Fibroblast of gingiva (primary cell): ENCODE measurements at places on chromosomes 12 and 14.

GRCh38 chr14:104085032-104085888 lies at the start of gene ASPG:
Gene ASPG, plus strand, starts transcription at chr14:104085700. Its CDS starts 71 bp downstream, at chr14:104085771.
- DNase-seq, result no peak

DNA sequence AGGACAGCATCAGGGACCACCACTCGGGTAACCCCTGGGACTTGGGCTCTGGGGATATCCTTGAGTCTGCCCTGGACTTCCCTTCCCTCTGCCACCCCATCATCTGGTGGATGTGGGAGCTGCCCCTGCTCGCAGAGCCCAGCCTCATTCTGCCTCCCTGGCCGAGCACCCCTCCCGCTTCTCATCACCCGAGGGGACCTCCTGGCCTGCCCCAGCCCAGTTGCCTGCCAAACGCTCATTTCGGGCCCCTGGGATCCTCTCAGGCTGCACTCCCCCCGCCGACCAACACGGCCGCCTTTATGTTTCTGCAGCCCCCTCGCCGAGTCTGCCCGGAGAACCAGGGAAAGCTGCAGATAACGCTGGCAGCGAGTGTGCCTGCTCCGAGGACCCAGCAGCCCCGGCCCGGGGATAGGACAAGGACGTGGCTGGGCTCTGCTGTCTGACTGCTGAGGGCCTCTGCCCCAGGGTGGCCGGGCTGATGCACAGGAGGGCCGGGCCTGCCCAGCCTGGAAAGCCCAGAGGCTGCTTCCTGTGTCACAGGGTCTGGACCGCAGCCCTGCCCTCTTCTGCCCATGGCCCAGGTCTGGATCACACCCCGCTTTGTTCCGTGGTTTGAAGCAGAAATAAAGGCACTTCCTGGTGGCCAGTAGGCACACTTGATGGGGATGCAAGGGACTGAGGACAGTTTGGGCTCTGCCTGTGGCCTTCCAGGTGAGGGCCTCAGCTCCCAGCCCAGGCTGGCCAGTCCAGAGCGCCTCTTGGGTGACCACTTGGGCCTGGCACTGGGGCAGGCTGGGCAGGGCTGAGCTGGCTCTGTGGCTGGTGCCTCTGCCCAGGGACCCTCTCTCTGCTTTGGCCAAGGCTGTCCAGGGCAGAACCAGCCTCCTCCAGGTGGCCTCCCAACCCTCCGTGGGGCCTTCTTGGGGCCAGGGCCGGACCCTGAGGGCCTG lies 4.9 kb upstream of the EXOC3L4 start:
- no peak for DNase-seq

DNA sequence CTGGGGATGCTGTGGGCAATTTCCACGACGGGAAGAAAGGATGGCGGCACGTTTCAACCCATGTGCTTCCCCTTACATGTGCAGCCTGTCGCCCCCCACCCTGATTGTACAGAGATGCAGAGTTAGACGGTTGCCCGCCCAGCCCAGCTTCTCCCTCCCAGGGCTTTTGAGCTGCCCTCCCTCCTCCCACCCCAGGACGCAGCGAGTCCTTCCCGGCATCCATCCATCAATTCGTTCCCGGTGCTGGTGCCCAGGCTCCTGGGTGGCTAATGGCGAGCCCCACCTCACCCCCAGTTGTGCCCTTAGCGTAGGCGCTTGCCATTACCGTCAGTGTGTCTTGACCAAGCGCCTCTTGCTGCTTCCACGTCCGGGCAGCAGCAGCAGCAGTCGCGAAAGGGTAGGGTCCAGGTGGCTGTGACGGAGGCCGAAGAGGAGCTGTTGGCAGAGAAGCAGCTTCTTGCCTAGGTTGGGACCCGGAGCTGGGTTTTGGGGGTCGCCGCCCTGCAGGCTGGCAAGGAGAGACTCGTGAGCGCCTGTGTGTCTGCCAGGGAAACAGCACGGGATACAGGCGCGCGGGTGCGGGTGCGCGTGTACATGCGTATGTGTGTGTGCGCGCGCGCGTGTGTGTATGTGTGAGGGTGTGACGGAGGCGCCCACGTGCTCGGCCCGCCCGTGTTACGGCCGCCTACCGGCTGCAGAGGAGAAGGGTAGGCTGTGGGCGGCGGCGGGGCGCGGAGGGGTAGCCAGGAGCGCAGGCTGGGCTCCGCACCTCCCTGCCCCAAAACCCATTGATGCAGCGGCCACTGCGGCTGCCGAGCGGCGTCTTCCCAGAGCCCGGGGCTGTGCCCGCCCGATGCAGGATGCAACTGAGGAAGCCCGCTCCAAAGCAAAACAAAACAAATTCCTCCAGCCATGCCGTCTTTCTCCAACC lies at the start of gene SLC6A15:
Gene SLC6A15, minus strand, starts transcription at position 602 of the 931 bp plus-strand sequence. CDS start 20,679 bp downstream, outside the sequence.
- DNase-seq, result peak; percentile 96

DNA sequence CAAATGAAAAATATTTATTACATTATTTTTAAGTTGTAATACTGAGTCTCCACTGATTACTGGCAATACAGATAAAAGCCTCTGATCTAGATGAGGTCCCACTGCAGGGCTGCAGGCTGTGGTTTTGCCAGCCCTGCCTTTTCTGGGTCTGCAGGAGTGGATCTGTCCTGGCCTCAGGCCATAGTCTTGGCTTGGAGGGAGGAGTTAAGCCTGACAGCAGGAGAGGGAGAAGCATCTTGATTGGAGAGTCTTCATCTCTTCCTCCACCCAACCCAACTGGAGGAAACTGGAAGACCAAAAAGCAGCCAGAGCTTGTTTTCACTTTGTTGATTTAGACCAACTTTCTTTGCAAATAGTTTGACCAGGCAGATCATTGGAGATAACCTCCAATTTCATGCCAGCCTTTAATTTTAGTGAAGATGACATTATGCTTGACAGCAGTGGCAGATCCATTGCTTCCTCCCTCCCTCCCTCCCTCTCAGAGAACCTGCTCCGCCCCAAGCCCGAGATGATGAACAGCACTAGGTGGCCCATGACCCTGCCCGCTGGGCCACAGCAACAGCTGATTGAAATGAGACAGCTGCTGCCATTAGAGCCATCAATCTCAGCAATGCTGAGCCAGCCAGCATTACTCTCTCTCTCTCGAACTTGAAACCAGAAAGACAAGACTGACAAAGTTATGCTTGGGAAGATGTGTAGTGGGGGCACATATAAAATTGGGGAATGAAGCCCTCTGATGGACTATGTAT lies 222.4 kb downstream of the GLT1D1 start:
- no peak for DNase-seq

- no peak for DNase-seq
Measured at GRCh38 chr14:103848175-103849077, 1.1 kb upstream of the PPP1R13B start.

GRCh38 chr14:62308891-62309290 lies 546.7 kb downstream of the SNAPC1 start:
- no peak for DNase-seq

- DNase-seq, result no peak
Measured at GRCh38 chr12:130204541-130204953, 42.3 kb downstream of the FZD10 start.

DNA sequence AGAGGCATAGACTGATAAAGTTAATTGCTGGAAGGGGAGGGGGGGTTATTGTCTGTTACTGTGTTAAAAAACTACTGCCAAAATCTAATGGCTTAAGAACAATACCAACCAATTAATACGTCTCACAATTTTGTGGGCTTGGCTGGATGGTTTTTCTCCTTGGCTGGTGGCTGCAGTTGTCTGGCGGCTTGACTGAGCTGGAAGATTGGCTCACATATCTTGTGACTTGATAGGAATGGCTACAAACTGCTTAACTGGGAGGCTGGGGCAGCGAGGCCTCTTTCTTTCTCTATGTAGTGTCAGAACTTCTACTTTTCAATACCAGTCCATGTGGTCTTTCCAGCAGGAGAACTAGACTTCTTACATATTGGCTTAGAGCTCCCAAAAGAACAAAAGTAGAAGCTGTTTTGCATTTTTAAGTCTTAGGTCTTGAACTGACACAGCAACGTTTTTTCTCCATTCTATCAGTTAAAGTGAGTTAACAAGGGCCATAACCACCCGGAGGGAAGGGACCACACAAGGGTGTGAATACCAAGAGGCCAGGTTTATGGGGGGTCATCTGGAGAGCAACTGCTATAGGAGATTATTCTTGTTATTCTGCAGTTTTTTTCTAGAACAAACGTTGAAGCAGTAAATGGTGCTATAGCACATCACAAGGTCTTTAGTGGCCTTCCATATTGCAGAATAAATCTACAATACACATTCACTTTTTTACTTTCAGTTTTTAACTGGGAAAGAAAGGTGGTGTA lies 46.9 kb downstream of the ZDHHC17 start:
- DNase-seq, result no peak

DNA sequence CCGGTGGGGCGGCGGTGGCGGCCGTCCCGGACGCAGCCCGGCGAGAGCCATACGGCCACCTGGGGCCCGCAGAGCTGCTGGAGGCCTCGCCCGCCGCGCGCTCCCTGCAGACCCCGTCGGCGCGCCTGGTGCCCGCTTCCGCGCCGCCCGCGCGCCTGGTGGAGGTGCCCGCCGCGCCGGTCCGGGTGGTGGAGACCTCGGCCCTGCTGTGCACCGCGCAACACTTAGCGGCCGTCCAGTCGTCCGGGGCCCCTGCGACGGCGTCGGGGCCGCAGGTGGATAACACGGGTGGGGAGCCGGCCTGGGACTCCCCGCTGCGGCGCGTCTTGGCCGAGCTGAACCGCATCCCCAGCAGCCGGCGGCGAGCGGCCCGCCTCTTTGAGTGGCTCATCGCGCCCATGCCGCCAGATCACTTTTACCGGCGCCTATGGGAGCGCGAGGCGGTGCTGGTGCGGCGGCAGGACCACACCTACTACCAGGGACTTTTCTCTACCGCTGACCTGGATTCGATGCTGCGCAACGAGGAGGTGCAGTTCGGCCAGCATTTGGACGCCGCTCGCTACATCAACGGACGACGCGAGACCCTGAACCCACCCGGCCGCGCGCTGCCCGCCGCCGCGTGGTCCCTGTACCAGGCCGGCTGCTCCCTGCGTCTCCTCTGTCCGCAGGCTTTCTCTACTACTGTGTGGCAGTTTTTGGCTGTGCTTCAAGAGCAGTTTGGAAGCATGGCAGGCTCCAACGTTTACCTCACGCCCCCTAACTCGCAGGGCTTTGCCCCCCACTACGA lies 716 bp downstream of the RIOX1 start:
- DNase-seq, result peak; percentile 53

- no peak for DNase-seq
Measured at GRCh38 chr12:76303989-76304460, 44.2 kb downstream of the BBS10 start.

DNA sequence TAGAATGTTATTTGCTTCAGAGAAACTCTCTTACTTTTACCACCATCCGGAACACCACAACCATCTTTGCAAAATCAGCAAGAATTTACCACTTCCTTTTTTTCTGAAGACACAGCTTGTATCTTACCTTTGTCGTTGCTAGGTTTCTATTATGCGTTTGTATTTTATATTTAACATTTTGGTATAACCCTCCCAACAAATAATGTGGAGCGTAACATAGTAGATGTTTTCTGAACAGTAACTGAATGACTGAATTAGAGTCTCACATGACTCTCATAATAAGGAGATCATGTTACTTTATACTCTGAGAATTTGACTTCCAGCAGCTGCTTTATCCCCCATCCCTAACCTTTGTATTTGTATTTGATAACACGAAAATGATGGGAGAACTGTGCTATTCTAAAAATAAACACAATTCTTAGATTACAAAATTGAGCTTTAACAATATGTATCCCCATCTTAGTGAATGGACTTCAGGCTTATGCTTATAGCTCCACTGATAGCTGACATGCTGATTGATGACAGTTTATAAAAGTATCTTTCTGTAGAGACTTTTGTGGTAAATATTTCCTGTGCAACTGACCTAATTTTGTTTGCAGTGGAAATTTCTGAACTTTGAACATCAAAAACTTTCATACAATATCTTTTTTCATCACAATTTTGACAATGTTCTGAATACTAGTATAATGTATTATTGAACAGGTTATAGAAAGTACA lies 7.9 kb upstream of the KLRB1 start:
- DNase-seq, result no peak

DNA sequence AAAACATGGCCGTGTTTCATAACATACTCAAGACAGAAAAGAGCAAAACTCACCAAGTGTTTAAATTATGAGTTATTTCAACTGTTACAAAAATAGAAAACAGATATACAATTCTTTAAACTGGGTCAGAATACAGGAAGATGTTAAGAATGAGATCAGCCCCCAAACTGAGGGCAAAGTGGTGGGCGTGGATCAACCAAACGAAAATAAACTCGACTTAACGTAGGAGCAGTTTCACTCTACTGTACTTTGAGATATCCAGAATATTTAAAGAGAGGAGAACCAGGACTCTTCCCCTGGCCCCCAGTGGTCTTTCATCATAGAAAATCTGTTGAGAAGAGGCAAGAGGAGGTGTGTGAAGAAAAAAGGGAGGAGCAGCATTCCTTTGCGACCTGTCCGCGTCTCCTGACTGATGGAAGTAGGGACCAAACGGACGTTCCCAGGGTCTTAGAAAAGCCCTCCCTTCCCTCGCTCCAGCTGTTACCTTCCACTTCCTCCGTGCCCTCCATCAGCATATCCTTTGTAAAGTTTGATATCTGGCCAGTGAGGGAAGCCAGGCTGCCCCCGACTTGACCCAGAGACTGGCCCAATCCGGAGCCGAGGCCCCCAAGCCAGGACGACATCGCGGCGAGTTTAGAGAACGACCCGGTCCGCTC lies 668 bp downstream of the TRIP11 start:
- no peak for DNase-seq

DNA sequence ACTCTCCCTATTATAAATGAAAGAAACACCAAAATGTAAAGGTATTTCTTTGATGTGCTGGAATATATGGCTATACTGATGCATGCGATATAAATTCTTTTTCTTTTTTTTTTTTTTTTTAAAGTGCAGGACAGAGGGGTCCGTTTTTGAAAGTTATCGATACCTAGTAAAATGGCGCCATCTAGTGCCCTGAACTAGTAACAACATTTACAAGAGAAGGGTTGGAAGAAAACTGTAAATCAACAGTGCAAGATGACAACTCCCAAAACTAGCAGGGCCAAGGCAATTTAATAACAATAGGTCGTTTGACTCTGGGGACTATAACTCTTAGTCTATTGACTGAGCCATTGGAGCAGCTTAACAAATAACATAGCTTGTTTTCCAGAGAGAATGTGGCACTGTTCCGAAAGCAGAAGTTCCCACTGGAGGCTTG lies 137.7 kb downstream of the SPTSSA start:
- DNase-seq, result no peak

- peak; percentile 99 for DNase-seq
Measured at GRCh38 chr12:7060353-7060954, at the start of gene C1S. Gene C1S, plus strand, starts transcription at chr12:7060718. Its CDS starts 1,195 bp downstream, at chr12:7061913.

- no peak for DNase-seq
Measured at GRCh38 chr12:128455851-128456250, 188.9 kb downstream of the TMEM132C start.

DNA sequence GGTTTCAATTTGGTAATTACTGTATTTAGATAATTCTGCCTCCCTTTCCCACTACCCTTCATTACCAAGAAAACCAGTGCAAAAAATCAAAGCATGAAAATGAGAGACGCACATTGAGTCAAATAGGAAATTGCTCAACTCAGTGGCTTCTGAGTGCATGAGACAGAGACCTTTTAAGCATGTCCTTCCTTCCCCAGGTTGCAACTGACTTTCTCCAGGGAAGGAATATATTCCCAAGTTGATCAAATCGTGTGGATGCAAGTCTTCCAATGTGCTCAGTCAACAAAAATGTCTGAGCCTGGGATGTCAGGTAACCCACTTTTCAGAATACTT lies 12.9 kb downstream of the BMP4 start:
- DNase-seq, result no peak
